ENCODE measurements at places on chromosomes 2 and 18. TPM values are rescaled to one million over a fixed set of nuclear protein-coding genes. Genes with fewer than 3 reads are reported as not detected.

The NTSR2 gene
- total RNA-seq: not detected

- DNase-seq: no peak
- no peak overlapping the region for H3K4me3 ChIP-seq
These were observed 25.0 kb upstream of the PDIA6 start for GRCh38 chr2:10837298-10838266.

The CEBPZOS gene
- total RNA-seq: 38.8 TPM

GRCh38 chr2:199554026-199554425, 96.3 kb upstream of the SATB2 start:
- no peaks in the 10 kb centered on the region for H3K4me1 ChIP-seq
- no peak for DNase-seq
- H3K4me3 ChIP-seq: no peak overlapping the region
- H3K27me3 ChIP-seq: no peaks in the 10 kb centered on the region
- no peaks in the 10 kb centered on the region for H3K36me3 ChIP-seq

GRCh38 chr2:7904319-7904718, 777.5 kb upstream of the ID2 start:
- no peak overlapping the region for H3K27ac ChIP-seq
- no peaks in the 10 kb centered on the region for H3K4me1 ChIP-seq
- H3K27me3 ChIP-seq: no peaks in the 10 kb centered on the region
- no peaks in the 10 kb centered on the region for H3K36me3 ChIP-seq

DNA sequence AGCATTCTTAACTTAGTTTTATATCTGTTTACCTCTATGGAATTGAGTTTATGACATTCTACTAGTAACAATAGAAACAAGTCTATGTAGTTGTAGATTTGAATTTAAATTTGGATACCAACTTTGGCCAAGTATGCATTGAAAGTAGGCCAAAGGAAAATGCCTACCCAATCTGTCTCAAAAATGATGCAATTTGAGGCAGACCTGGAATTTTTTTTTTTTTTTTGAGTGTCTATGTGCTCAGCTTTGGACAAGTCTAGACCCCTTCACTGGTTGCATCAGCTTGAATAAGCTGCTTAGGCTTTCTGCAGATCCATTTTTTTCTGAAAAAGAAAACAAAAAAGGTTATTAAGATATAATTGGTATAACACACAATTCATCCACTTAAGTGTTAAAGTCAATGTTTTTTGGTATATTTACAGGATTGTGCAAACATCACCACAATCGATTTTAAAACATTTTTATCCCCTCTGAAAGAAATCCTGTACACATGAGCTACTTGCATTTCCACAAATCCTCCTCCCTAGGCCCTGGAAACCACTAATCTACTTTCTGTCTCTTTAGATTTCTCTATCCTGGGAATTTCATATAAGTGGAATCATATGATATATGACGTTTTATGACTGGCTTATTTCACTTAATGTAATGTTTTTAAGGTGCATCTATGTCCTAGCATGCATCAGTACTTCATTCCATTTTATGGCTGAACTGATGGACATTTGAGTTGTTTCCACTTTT, 185.1 kb upstream of the CCDC68 start:
- no peak overlapping the region for H3K27ac ChIP-seq
- H3K36me3 ChIP-seq: no peaks in the 10 kb centered on the region
- no peak overlapping the region for H3K4me3 ChIP-seq
- no peaks in the 10 kb centered on the region for H3K4me1 ChIP-seq

- no peaks in the 10 kb centered on the region for H3K27me3 ChIP-seq
- H3K4me1 ChIP-seq: peaks cover 8% of the 10 kb centered on the region
- no peak overlapping the region for H3K4me3 ChIP-seq
These were observed 1.7 kb upstream of the ZCCHC2 start for GRCh38 chr18:62521082-62521481.

- H3K27me3 ChIP-seq: no peaks in the 10 kb centered on the region
- no peaks in the 10 kb centered on the region for H3K4me1 ChIP-seq
- no peak overlapping the region for H3K4me3 ChIP-seq
These were observed 25.3 kb upstream of the GCC2 start for GRCh38 chr2:108423502-108424251.

DNA sequence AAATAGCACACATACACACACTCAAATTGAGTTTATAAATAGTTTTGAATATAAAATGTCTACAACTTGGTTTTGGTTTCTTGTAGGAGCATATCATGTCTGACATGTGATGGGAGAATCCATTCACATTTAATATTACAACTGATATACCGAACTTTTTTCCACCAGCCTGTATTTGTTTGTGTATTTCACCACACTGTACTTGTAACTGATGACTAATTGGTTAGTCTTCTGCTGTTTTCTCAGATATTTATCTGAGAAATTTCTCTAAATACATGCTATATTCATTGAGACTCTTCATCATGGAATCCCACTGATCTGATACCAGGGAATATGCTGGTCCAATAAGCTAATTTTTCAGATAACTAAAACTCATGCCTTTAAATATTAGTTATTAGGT, 56.3 kb upstream of the UBXN4 start:
- H3K4me1 ChIP-seq: no peaks in the 10 kb centered on the region
- H3K27me3 ChIP-seq: no peaks in the 10 kb centered on the region
- H3K4me3 ChIP-seq: no peak overlapping the region

The HOXD3 gene
- total RNA-seq: 1.7 TPM

- H3K36me3 ChIP-seq: no peaks in the 10 kb centered on the region
- H3K4me3 ChIP-seq: no peak overlapping the region
- DNase-seq: no peak
- H3K4me1 ChIP-seq: no peaks in the 10 kb centered on the region
- H3K27ac ChIP-seq: no peak overlapping the region
These were observed 108.5 kb upstream of the UNC80 start for GRCh38 chr2:209663139-209663538.

- H3K27ac ChIP-seq: no peak overlapping the region
- H3K4me1 ChIP-seq: no peaks in the 10 kb centered on the region
- no peak for DNase-seq
- no peaks in the 10 kb centered on the region for H3K36me3 ChIP-seq
- no peak overlapping the region for H3K4me3 ChIP-seq
These were observed 10.6 kb upstream of the DSC2 start for GRCh38 chr18:31112804-31113203.

DNA sequence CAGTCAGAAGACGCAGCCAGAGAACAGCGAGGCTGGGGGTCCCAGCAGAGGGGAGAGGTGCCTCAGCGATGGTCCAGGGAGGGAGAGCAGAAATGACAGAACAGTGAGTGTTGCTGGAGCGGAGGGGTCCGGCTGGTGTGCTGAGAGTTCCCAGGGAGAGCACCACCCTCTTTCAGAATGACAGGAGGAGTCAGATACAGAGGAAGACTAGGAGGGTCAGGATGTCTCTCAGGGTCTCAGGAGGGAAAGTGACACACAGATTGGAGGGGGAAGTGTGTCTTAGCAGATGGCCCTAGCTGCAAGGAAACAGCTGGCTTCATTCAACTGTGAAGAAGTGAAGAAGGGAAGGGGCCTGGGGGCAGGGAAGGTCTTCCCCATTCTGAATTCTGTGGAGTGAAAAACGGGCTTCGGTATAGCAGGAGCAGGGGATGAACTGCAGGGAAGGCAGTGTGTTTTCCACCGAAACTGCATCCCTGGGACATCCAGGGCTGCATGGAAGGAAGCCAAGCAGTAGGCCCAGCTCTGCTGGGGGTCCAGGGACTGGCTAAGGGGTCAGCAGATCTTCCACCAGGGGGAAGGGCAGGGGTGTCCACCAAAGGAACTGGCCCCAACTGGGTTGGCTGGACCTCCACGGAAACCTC, 90.0 kb upstream of the OTOS start:
- H3K4me3 ChIP-seq: no peak overlapping the region
- no peak for DNase-seq
- H3K27ac ChIP-seq: no peak overlapping the region
- no peaks in the 10 kb centered on the region for H3K27me3 ChIP-seq
- no peaks in the 10 kb centered on the region for H3K36me3 ChIP-seq

GRCh38 chr2:196167666-196168065, 3.7 kb downstream of the STK17B start:
- H3K4me3 ChIP-seq: peak overlapping the region; percentile 92
- peak overlapping the region; percentile 97 for H3K27ac ChIP-seq
- DNase-seq: no peak
- H3K4me1 ChIP-seq: peaks cover 30% of the 10 kb centered on the region
- peaks cover 4% of the 10 kb centered on the region for H3K36me3 ChIP-seq

The CMPK2 gene
- total RNA-seq: 23.2 TPM

DNA sequence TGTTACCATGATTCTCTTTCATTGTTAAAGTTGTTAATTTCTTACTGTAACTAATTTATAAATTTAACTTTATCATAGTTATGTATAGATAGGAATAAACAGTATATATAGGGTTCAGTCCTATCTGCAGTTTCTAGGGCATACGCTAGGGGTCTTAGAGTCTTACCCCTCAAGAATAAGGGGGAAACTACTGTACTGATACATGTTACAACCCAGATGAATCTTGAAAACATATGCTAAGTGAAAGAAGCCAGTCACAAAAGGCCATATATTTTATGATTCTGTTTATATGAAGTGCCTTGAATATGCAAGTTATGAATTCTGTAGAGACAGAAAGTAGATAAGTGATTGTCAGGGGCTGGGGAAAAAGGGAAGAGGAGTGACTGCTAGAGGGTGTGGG, 52.4 kb downstream of the RTN4 start:
- no peak overlapping the region for H3K27ac ChIP-seq
- peaks cover 55% of the 10 kb centered on the region for H3K4me1 ChIP-seq
- H3K36me3 ChIP-seq: no peaks in the 10 kb centered on the region
- DNase-seq: no peak
- H3K4me3 ChIP-seq: no peak overlapping the region

DNA sequence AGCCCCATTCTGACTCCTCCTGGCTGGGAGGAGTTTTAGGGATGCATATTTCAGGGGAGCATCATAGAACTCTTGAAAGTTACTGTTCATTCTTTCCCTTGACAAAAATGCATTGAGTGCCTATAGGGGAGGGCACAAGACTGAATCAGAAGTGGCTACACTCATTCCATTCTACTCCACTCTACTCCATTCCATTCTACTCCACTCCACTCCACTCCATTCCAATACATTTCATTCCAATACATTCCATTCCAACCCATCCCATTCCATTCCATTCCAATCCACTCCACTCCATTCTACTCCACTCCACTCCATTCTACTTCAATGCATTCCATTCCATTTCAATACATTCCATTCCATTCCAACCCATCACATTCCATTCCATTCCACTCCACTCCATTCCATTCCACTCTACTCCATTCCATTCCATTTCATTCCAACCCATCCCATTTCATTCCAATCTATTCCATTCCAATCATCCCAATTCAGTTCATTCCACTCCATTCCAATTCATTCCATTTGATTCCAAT, 110.8 kb downstream of the LOXHD1 start:
- no peaks in the 10 kb centered on the region for H3K36me3 ChIP-seq
- no peaks in the 10 kb centered on the region for H3K27me3 ChIP-seq
- H3K4me1 ChIP-seq: no peaks in the 10 kb centered on the region
- no peak overlapping the region for H3K27ac ChIP-seq

GRCh38 chr18:62611453-62612288, 88.8 kb downstream of the ZCCHC2 start:
- H3K27ac ChIP-seq: no peak overlapping the region
- peak overlapping the region; percentile 5 for H3K4me3 ChIP-seq
- DNase-seq: no peak
- H3K4me1 ChIP-seq: peaks cover 5% of the 10 kb centered on the region
- H3K27me3 ChIP-seq: no peaks in the 10 kb centered on the region

GRCh38 chr2:38224821-38225437, 149.0 kb upstream of the CYP1B1 start:
- H3K27me3 ChIP-seq: no peaks in the 10 kb centered on the region
- DNase-seq: no peak
- no peaks in the 10 kb centered on the region for H3K36me3 ChIP-seq
- H3K4me3 ChIP-seq: no peak overlapping the region
- H3K27ac ChIP-seq: no peak overlapping the region

DNA sequence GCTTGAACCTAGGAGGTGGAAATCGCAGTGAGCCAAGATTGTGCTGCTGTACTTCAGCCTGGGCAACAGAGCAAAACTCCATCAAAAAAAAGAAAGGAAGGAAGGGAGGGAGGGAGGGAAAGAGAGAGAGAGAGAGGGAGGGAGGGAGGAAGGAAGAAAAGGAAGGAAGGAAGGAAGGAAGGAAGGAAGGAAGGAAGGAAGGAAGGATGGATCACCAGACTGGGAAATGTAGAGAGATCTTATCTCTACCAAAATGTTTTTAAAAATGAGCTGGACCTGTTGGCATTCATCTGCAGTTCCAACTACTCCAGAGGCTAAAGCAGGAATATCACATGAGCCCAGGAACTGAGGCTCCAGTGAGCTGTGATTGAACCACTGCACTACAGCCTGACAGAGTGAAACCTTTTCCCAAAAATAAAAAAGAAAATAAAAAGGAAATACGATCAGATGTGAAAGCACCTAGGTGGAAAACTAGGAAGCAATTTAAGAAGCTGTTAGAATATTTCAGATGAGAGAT, 239.4 kb downstream of the CDH7 start:
- no peaks in the 10 kb centered on the region for H3K36me3 ChIP-seq
- no peak for DNase-seq
- no peak overlapping the region for H3K4me3 ChIP-seq
- H3K4me1 ChIP-seq: no peaks in the 10 kb centered on the region
- no peaks in the 10 kb centered on the region for H3K27me3 ChIP-seq

The EPAS1 gene
- total RNA-seq: 1,593 TPM

The ERMN gene
- 0.32 TPM for total RNA-seq

The TMEM178A gene
- 9.5 TPM for total RNA-seq

- H3K27me3 ChIP-seq: no peaks in the 10 kb centered on the region
- no peak overlapping the region for H3K27ac ChIP-seq
- no peaks in the 10 kb centered on the region for H3K36me3 ChIP-seq
These were observed 111.3 kb upstream of the CAVIN2 start for GRCh38 chr2:191957996-191958860.

DNA sequence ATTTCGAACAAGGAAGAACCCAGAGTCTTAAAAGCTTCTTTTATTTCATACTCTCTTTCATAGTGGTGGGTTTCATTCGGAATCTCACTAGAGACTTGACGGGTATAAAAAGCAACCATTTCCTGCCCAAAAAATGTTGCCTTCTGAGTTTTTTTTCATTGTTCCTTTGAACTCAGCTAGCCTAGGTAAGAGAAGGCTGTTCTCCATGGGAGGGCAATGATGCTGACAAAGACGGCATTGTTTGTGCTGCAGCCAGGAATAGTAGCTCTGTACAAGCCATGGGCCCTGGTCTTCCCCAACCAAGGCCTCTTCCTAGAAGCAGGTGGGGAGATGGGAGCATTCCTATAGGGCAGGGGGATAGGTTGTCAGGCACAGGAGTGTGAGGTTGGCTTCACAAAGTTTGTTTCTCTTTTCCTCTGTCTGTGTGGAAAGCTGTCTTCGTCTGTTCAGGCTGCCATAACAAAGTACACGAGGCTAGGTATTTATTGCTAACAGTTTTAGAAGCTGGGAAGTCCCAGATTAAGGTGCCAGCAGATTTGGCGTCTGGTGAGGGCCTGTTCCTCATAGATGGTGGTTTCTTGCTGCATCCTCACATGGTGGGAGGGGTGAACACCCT, 405.1 kb downstream of the NBAS start:
- H3K36me3 ChIP-seq: no peaks in the 10 kb centered on the region
- H3K27me3 ChIP-seq: no peaks in the 10 kb centered on the region
- H3K4me3 ChIP-seq: no peak overlapping the region
- H3K4me1 ChIP-seq: no peaks in the 10 kb centered on the region

DNA sequence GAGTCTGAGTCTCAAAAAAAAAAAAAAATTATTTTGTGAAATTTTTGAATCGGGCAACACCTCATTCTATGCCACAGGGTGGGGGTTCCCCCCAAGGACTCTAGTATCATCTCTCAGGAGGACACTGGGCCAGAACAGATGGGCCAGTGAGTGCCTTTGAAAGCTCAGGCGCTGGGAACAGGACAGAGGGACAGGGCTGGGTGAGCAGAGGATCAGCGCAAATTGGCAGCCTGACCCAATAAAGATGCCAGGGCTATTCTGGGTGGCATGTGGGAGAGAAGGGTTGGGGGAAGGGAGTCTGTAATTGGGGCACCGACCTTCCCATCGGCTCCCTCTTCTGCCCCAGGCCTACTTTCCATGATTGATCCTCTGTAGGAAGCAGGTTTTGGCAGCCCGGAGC, 44.0 kb downstream of the KIF3C start:
- no peaks in the 10 kb centered on the region for H3K4me1 ChIP-seq
- no peak for DNase-seq
- H3K27me3 ChIP-seq: no peaks in the 10 kb centered on the region

Measured in upper lobe of right lung (tissue), 1 donor.